ENCODE measurements at places on chromosomes 6 and 20. TPM values are rescaled to one million over a fixed set of nuclear protein-coding genes. Genes with fewer than 3 reads are reported as not detected.

DNA sequence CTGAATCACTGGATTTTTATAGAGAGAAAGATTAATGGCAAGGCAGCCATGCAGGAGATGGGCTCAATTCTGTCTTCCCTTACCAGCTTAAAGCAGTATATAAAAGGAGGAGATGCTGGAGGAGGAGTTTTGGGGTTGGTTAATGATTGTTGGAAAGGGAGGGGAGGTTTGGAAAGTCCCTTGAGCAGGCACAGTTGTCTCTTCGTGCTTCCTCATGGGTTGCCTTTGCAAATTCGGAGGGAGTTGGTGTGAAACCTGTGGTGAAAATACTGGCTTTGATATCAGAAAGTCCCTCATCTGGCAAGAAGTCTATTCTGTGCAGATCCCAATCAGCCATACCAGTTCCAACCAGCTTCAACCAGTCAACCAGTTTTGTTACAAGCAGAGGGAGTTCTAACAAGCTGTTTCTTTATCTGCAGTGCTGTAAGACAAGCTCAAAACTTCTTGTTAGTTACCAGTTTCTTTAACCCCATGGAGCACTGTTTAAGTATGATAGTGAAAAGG, 107.0 kb downstream of the HIVEP1 start:
- H3K27me3 ChIP-seq: no peaks in the 10 kb centered on the region
- no peak for DNase-seq

GRCh38 chr6:7165002-7165889, 57.5 kb downstream of the RREB1 start:
- no peak for DNase-seq

MACROD2 gene
- total RNA-seq: 7.6 TPM

DNA sequence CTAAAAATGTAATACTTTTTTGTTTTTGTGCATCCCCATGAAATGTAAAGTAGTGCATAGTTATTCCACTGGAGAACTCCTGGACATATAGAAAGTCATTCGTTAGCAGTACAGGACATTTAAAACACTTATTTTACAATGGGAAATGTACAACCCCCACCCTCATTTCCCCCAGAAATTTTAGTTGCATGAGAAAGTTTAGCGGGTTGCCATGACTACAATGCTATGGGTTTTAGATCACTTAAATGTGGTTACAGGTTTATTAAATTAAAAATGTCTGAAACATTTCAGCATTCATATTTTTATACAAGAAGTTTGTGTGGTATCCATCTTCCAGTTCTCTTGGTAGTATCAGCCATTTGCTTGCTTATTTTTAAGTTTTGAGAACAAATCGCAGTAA, 54.9 kb upstream of the TRAF3IP2 start:
- no peak overlapping the region for H3K27ac ChIP-seq
- no peak overlapping the region for H3K4me3 ChIP-seq
- DNase-seq: no peak
- H3K27me3 ChIP-seq: no peaks in the 10 kb centered on the region
- no peaks in the 10 kb centered on the region for H3K36me3 ChIP-seq

MPIG6B gene
- not detected for total RNA-seq

ZBTB12 gene
- total RNA-seq: 11.7 TPM

RPS10 gene
- total RNA-seq: 1,752 TPM
